ENCODE measurements at places on chromosomes 13 and 19.

GRCh38 chr19:35279985-35280821, 2.1 kb upstream of the HAMP start:
- DNase-seq: no peak

GRCh38 chr19:31274251-31275067, 74.8 kb downstream of the TSHZ3 start:
- no peak for DNase-seq

GRCh38 chr19:29325241-29325975, 112.5 kb upstream of the UQCRFS1 start:
- DNase-seq: no peak

GRCh38 chr19:33432015-33432414, 58.5 kb downstream of the CEBPG start:
- no peak for DNase-seq

- DNase-seq: no peak
Observed at GRCh38 chr13:95239283-95239682, 62.0 kb downstream of the ABCC4 start.

DNA sequence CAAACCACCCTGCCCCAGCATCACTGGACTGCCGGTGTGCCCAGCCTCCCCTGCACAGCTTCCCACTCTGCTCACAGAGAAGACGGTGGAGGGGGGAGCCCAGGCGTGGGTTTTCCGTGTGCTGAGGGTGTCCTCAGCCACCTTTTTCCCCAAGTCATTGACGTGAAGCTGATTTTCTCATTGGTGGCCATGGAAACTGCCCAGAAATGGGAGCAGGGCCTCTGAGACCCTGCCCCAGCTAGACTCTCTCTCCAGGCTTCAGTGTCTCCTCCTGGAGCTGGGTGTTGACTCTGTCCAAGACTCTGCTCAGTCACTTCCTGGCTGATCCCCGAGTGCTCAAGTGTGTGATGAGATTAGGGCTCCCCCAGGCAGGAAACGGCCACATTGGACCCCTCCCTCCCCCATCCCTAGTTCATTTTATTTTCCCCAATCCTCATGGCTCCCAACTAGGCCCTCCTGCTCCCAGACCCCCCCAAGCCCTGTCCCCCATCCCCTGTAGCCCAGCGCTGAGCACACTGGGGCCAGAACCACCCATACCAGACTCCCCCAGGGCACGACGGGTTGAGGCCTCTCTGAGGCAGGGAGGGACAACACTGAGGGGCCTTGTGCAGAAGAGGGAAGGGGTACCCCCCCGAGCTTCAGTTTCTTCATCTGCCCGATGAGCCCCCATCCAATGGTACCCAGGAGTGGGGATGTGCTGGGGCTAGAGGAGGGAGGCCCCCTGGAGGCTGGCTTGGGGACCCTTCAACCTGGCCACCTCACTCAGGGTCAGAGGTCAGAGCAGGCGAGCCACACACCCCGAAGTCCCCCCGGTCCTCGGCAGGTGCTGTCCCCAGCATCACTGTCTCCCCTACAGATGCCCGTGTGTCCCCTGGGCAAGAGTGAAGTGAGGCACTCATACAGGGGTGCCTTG, 1.2 kb upstream of the F2RL3 start:
- no peak for DNase-seq

- DNase-seq: no peak
Observed at GRCh38 chr19:2227415-2228156, 8.5 kb downstream of the PLEKHJ1 start.

DNA sequence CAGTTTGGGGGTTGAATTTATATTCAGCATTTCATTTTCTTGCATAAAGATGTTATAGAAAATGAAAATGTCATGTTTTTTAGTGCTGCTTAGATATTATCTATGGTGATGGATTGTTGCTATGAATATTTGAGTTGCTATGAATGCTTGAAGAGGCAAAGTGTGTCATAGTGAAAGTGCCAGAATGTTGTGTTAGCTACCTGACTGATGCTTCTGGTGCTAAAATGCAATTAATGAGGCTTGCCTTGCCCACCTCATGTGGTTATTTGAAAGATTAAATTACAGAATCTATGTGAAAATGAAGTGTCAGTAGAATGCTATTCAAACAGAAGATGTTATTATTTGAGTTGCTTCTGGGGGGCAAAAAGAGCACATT, 62.7 kb upstream of the MYCBP2 start:
- no peak for DNase-seq

GRCh38 chr13:36998624-36999041, 507 bp downstream of the ALG5 start:
- no peak for DNase-seq

DNA sequence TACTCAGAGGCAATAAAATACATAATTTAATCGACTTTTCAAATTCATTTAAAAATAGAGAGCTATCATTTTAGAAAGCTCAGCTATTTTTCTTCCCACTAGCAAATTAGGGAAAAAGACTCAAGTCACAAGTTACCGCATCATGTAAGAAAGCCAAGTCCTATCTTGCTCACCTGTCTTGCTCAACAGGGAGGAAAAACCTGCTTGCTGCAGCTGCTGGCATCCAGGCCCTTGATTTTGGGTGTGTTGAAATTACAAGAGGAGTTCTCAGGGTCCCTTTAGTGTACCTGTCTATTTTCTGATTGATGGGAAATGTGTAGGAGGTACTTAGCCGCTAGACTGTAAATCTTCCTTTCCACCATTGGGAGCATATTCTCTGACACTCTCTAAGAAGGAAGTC, 22.2 kb downstream of the SLC10A2 start:
- no peak for DNase-seq

DNA sequence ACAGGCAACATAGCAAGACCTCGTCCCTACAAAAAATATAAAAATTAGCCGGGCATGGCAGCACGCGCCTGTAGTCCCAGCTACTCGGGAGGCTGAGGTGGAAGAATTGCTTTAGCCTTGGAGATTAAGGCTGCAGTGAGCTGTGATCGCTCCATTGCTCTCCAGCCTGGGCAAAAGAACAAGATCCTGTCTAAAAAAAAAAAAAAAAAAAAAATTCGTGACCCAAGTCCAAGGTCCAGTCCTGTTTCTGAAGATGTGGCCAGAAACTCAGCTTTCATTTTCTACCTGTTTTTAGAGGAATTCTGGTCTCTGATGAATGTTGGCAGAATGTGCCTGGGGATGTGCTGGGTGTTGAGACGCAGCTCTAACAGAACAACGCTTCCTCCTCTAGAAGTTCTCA, 1.9 kb upstream of the PGPEP1 start:
- DNase-seq: no peak

GRCh38 chr13:26197298-26197697, 24.8 kb downstream of the RNF6 start:
- no peak for DNase-seq

DNA sequence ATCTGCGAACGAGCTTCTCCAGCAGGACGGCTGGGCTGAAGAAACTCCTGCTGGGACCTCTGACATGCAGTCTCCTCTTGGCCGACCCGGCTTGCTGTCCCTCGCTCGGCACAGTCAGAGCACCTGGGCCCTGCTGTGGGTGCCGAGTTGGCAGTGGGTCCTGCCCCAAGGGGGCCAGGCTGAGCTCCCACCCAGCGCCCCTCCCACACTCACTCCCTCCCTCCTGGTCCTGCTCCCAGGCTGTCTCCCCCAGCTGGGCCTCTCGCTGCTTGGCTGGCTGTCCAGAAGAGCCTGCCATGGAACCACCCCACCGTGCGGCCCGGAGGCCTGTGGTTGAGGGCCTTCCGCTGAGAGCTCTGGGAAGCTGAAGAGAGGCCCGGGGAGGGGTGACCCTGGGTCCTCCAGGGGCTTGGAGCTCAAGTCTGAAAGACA, 6.0 kb downstream of the AKT2 start:
- no peak for DNase-seq

DNA sequence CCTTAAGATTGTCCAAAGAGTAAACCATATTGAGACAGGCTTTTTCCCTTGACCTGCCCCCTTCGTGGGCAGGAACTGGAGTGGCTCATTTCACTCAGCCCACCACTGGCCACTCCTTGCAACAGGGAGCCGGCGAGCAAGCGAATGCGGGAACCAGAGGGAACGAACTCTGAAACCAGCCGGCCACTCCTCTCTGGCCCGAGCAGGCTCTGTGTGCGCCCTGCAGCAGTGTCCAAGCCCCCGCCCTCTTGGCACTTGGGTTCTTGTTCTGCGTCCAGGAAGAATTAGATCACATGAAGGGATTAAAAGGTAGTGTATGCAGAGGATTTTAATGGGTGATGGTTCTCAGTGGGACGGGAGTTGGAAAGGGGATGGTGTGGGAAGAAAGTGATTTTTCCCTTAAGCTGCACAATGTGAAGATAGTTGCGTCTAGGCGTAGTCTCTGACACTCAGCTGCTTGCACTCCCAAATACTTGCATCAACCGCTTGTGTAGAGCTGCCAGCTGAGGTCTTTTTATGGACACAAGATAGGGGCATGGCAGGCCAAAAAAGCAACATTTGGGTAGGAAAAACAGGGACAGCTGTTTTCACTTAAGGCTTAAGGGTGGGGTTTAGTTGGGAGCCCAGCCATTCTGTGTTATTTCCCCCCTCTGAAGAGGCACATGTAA, 1209.7 kb upstream of the PCDH20 start:
- DNase-seq: no peak

DNA sequence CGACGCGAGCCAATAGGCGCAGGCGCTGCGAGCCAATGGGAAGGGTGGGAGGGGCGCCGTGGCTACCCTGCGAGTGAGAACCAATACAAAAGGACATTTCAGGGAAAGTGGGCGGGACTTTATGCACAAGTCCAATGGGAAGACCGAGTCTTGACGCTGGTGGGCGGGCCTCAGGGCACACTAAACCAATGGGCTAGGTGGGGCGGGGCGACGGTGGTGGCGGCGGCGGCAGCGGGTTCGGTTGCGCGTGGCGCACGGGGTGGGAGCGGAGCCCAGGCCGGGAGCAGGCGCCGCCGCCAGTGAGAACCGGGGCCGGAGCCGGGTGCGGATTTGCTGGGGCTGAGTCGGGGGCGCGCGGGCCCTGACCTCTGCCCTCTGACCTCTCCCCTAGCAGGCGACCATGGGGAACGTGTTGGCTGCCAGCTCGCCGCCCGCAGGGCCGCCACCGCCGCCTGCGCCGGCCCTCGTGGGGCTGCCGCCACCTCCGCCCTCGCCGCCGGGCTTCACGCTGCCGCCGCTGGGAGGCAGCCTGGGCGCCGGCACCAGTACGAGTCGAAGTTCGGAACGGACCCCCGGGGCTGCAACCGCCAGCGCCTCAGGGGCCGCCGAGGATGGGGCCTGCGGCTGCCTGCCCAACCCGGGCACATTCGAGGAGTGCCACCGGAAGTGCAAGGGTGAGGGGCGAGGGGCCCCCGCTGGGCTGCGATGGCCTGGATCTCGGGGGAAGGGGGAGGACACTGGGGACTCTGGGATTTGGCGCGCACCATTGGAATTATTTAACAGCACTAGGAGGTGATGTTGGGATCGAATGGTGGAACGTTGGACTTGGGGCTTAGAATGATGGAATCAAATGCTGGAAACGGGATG, at the start of gene TOMM40:
TOMM40 (plus strand) TSS at position 239 of the 867 bp plus-strand sequence; CDS start at position 401, 162 bp downstream.
- no peak for DNase-seq

GRCh38 chr19:20078581-20079031, 806 bp downstream of the ZNF90 start:
- DNase-seq: no peak

DNA sequence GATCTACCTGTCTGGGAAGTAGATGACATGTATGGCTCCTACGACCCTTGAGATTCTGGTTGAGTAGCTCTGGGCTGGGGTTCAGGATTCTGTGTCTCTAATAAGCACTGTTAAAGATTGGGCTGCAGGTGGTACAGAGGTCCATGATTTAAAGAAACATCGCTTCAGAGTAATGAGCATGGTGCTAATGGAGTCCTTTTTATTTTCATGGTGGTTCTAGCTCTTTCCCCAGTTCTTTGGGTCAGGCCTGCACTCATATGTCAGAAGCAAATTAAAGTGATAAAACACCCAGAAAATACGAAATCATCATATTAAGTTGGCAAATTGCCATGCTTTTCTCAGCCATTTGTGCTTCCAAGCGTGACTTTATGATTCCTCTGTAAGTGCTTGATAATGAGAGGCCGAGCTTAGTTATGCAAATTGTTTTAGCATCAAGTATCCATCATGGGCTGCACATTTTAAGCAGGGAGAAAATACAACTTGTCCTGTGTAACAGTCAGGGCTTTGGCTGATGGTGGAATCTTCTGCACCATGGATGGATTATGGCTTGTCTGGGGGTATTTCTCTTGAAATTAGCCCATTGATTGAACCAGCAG, 45.1 kb downstream of the MTUS2 start:
- DNase-seq: no peak

Measured in GOT3 (cell line).